ENCODE measurements at places on chromosomes 5 and 9.

DNA sequence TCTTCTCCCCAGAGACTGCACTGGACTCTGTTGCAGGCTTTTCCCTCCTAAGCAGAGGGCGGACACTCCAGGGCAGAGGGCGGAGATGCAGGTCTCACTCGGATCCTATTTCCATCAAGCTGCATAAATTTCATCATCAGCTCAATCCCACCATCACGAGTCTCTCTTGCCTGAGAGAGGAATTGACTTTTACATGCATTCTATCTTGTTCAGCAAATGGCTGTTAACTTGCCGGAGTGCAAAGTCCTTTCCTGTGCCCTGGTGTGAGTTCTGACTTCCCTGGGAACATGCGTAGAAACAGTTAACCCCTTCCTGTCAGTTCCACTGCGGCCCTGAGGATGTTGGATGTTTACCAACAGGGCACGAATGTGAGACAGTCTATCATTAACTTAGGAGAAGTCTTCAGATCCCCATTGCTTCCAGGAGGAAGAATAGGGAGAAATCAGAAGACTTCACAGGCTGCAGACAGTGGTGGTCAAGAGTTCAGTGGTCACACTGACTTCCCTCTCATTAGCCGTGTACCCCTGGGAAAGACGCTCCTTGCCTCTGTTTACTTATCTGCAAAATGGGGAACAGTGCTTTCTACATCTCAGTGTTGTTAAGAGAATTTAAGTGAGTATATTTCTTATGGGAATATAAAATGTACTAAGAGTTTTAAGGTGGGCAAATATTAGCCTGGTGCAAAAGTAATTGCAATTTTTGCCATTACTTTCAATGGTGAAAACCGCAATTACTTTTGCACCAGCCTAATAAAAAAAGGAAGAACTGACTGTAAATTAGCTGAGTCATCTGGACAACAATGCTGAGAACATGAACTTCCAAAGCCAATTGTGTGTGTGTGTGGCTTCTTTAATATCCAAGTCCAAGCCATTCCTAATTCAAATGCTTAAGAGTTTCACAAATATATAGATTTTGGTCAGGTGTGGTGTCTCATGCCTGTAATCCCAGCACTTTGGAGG, 248.0 kb downstream of the DRD1 start:
- peaks cover 15% of the 10 kb centered on the region for H3K27me3 ChIP-seq
- peak overlapping the region; percentile 34 for H3K4me3 ChIP-seq
- no peaks in the 10 kb centered on the region for H3K36me3 ChIP-seq
- peaks cover 24% of the 10 kb centered on the region for H3K4me1 ChIP-seq

- no peak for DNase-seq
- no peak overlapping the region for H3K27ac ChIP-seq
- no peaks in the 10 kb centered on the region for H3K27me3 ChIP-seq
- H3K4me3 ChIP-seq = no peak overlapping the region
- H3K36me3 ChIP-seq = no peaks in the 10 kb centered on the region
- peaks cover 25% of the 10 kb centered on the region for H3K4me1 ChIP-seq
Observed at GRCh38 chr9:107039542-107039941, 176.6 kb downstream of the ZNF462 start.

DNA sequence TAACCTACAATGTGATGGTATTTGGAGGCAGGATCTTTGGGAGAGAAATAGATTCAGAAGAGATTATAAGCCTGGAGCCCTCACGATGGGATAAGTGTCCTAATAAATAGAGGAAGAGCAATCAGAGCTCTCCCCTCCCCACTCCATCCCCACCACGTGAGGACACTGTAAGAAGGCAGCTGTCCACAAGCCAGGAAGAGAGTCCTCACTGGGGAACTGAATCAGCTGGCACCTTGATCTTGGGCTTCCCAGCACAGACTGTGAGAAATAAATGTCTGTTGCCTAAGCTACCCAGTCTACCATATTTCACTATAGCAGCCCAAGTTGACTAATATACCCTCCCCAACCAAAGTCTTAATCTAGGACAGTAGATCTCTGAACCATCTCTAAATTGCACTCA, 118.1 kb downstream of the SUSD1 start:
- no peak for DNase-seq
- H3K4me1 ChIP-seq = peaks cover 9% of the 10 kb centered on the region
- no peak overlapping the region for H3K4me3 ChIP-seq

DNA sequence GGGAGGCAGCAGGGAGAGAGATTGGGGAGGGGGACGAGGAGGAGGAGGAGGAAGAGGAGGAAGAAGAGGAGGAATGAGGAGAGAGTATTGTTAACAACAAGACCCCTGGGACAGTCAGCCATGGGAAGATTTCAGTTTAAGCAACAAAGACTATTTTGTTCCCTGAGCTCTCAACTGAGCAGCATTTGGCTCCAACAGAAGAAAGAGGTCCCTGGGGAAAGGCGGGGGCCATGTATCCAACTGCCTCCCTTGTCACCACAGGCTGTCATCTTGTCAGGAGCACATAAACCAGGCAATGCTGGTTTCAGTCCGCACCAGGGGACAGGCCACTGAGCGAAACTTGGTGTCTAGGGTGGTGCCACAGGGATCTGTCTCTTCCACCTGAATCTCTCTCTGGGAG, 316.1 kb downstream of the TLE1 start:
- no peak overlapping the region for H3K4me3 ChIP-seq
- DNase-seq = no peak
- H3K4me1 ChIP-seq = peaks cover 46% of the 10 kb centered on the region
- no peaks in the 10 kb centered on the region for H3K36me3 ChIP-seq
- H3K27me3 ChIP-seq = peaks cover 32% of the 10 kb centered on the region

Measured in type B pancreatic cell (in vitro differentiated cells).